ENCODE measurements at places on chromosomes 3 and 15.

- no peak for DNase-seq
These were observed 13.0 kb downstream of the ANPEP start for GRCh38 chr15:89801471-89802195.

GRCh38 chr15:66269326-66270090, 16.0 kb upstream of the MEGF11 start:
- no peak for DNase-seq

- no peak for DNase-seq
These were observed 71.3 kb upstream of the SEC13 start for GRCh38 chr3:10392244-10392643.

- DNase-seq, result no peak
These were observed 8.6 kb upstream of the TNK2 start for GRCh38 chr3:195916991-195917390.

DNA sequence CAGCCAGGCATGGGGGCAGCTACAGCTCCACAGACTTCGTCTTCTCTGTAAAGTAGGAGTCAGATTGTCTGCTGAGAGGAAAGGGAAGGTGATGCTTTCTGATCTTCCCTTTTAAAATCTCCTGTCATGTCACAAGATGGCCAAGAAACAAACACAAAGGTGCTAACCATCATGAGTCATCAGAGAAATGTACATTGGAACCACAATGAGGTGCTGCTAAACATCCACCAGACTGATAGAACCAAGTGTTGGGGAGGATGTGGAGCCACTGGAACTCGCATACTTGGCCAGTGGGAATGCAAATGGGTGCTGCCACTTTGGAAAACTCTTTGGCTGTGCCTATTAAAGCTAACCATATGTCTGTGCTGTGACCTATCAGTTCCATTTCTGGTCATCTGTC, 268.8 kb downstream of the SLCO3A1 start:
- no peak for DNase-seq

DNA sequence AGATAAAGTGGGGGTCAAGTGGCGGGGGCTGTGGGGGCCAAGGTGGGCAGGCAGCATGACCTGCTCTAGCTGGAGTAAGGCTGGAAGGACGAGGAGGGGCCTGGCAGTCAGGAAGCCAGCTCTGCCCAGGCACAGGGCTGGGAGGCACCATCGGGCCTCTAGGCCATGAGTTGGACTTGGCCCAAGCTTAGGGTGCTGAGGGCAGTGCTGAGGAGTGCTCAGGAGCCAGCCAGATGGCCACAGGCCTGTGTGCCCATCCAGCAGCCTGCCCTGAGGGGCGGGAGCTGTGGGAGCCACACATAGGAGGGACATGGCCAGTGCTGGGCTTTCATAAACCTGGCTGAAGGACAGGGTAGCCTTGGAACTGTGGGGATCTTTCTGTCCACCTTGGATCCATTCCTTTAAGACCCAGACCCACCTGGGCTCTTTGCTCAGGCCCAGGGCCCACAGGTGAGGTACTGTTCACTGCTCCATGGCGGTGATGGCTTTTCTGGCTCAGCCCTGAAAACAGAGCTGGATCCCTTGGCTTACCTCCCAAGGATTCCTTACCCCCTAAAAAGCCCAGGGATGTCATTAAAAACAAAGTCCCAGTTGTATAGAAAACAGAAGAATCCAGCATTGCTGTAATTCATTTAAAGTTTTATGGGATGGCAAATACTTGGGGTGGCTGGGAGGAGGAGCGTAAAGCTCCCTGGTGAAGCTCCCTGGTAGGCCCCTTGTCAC, 137.0 kb downstream of the DNAJB8 start:
- no peak for DNase-seq

DNA sequence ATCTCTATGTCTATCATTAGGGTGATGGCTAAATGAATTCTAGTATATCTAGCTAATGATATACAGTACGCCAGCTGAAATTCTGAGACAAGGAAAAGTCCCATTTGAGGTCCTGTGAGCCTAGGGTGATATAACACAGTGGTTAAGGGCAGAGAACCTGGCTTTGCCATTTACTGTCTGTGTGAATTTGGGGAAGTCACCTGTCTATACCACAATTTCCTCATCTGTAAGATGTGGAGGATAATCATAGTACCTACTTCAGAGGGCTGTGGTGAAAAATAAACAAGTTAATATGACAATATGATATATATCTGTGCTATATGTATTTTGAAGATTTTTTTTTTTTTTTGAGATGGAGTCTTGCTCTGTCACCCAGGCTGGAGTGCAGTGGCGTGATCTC, 9.8 kb upstream of the ANKDD1A start:
- DNase-seq, result no peak

DNA sequence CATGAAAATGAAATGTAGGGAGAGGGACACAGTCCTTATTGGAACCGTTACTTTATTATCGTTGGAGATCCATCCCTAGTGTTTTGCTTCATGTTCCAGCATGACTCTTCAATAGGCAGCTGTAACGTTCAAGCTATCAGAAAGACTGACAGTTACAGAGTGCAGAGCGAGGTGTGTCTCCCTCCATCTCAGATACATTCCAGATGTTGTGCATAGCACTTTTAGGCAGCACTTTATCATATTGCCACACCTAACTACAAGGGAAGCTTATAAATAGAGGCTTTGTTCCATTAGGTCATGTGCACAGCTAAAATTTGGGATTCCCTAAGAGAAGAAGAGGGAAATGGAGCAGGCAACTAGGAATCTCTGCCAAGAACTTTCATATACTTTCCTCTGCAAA, 1009.6 kb downstream of the ROBO2 start:
- no peak for DNase-seq

- DNase-seq, result no peak
These were observed 4.8 kb downstream of the CCDC12 start for GRCh38 chr3:46971742-46972141.

- DNase-seq, result no peak
These were observed 38.5 kb downstream of the SLCO2A1 start for GRCh38 chr3:133991209-133991608.

DNA sequence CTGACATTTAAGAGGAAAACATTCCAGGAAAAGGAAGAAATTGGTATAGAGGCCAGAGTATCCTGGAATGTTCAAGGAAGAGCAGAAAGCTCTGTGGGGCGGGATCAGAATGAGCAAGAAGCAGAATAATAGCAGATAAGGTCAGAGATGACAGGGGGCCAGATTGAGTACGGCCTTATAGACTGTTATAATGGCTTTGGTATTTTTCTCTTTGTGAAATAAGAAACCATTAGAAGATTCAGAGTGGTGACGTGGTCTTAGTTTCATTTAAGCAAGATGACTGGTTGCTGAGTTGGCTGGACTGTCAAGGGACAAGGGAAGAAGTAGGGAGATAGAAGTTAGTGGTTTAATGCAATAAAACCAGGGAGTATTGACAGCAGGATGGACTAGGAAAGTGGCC, 218.3 kb upstream of the SOX2 start:
- DNase-seq, result no peak

GRCh38 chr3:193943851-193944517, 192.0 kb upstream of the HES1 start:
- DNase-seq, result no peak

DNA sequence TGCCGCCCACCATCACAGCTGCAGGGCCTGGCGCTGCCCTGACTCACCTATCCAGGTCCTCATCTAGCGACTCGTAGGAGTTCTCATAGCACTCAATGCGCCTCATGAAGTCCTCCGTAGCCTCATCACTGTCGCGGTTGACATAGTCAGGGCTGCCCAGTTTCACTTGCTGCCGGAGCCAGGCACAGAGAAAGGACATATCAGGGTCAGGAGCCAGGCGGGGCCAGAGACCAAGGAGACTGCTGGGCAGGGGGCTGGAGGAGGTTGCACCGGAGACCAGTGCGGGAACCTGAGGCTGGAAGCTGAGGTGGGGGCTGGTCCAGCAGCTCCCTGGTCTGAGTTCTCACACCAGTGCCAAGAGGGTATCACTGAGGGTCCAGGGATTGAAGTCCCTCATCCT, 18.2 kb downstream of the PFKFB4 start:
- DNase-seq, result no peak

GRCh38 chr3:38643090-38643489, 6.4 kb downstream of the SCN5A start:
- DNase-seq, result no peak

DNA sequence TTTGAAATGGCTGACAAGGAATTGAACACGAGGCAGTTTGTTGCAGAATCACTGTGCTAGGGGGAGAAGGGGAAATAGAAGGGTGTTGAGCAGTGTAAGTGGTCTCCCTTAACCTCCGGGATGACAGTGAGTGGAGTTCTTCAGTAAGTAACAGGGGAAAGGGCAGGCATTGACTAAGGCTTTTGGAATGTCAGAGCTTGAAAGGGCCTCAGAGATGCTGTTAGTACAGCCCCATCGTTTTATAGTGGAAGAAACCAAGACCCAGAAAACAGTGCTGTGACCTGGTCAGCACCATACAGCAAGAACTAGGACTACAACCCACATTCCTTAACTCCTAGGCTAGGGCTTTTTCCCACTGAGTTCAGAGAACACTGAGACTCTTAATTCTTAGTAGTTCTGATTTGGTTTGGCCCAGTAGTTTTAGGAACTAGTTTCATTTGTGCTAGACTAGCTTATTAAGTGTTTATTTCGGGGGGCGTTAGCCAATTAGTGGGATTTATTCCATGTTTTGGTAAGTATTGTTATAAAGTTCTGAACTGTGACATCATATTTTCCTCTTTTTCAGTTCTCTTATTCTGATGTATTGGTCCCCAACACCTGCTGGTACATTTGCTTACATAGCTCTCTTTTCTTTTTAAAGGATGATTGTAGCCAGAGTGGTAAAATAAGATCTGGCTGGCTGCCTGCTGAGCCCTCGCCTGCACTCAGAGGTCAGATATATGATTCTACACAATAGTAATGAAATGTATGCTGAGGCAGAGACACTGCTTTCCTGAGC, 34.2 kb downstream of the RAB11A start:
- DNase-seq, result no peak

DNA sequence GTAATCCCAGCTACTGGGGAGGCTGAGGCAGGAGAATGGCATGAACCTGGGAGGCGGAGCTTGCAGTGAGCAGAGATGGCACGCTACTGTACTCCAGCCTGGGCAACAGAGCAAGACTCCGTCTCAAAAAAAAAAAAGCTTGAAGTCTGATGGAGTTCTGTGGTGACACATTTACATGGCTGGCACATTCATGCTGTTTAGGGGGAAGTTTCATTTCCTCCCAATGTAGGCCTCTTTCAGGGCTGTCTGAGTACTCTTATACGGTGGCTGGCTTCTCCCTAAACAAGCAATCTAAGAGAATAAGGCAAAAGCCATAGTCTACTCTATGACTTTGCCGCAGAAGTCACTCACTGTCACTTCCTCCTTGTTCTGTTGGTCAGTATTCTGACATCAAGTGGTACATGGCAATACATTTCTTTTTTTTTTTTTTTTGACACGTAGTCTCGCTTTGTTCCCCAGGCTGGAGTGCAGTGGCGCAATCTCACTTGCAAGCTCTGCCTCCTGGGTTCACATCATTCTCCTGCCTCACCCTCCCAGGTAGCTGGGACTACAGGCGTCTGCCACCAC, 41.2 kb downstream of the OIP5 start:
- DNase-seq, result no peak

DNA sequence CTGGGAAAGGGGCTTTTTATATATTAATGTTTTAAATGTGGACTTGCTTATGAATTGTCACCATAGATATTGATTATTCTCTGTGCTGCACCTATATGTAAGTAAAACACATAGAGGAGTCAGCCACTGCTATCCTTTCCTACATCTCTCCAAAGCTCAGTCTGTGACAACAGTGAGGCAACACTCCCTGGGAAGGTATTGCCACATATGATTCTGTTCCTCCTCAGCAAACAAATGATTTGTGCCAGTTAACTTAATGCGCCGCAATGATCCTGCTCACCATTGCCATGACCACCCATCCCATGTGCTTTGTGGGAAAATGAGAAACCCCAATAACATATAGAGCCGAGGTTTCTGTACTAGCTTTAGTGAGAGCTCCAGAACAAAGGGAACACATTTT, 75.1 kb upstream of the FBN1 start:
- no peak for DNase-seq

DNA sequence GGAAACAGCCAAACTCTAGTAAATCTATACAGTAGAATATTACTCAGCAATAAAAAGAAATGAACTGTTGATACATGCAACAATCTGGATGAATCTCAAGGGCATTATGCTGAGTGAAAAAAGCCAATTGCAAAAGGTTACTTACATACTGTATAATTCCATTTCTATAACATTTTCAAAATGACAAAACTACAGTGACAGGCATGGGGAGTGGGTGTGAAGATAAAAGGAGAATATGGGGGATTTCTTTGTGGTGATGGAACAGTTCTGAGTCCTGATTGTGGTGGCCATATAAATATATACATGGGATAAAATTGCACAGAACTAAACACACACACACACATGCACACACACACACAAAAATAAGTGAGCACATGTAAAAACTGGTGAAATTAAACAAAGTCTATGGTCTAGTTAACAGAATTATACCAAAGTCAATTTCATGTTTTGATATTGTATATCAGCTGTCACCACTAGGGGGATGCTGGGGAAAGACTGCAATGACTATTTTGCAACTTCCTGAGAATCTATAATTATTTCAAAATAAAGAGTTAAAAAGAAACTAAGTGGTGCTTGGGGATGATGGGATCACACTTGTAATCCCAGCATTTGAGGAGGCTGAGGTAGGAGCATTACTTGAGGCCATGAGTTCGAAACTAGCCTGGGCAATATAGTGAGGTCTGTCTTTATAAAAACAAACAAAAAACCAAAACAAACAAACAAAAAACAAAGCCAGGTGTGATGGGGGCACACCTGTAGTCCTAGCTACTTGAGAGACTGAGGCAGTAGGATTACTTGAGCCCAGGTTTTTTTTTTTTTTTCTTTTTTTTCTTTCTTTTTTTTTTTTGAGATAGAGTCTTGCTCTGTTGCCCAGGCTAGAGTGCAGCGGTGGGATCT, 66.0 kb downstream of the SPTSSB start:
- no peak for DNase-seq

GRCh38 chr3:107268469-107268868, 108.8 kb upstream of the CCDC54 start:
- DNase-seq, result no peak

GRCh38 chr3:134646086-134646485, 4.7 kb downstream of the KY start:
- no peak for DNase-seq

DNA sequence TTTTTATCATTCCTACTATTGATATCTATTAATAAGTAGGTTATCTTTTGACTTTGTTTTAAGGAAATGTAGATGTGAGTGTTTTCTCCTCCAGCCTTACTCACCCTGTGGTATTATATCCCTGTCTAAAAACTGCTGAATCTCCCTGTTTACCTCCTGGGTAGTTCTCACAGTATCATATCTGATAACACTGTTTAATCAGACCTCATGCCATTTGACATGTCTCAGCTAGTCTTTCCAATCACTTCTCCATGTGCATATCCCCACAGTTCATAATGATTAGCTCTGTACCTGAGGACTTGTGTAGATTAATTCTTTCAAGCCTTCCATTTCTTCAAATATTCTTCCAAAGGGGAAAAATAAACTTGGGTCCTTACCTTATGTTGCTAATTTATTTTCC, 30.7 kb downstream of the DUOX2 start:
- no peak for DNase-seq
